GM18507 (cell line): ENCODE measurements at places on chromosomes 11 and 22.

DNA sequence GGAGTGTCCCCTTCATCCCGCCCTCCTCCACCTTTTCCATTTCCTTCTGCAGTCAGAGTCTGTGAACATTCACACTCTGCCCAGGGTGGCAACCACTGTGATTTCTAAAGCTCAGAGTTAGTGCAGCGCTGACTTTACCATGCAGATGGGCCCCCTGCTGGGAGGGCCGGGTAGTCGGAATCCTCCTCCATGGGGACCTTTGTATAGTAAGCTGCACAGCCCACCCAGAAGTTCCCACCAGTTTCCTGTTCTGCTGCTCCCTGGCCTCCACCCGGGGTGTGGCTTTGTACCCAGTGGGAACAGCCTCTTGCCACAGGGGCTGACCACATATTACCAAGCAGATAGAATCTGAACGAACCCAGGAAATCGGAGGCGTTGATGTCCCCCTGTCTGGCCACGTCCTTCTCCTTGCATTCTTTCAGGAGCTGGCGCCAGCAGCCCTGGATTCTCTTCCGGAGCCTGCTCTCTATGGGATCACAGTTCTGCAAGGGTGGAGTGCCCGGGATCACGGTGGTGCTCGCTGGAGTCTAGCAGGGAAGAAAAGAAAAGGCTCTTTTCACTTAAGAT is 125.3 kb downstream of the MPPED1 start:
- no peak for DNase-seq

DNA sequence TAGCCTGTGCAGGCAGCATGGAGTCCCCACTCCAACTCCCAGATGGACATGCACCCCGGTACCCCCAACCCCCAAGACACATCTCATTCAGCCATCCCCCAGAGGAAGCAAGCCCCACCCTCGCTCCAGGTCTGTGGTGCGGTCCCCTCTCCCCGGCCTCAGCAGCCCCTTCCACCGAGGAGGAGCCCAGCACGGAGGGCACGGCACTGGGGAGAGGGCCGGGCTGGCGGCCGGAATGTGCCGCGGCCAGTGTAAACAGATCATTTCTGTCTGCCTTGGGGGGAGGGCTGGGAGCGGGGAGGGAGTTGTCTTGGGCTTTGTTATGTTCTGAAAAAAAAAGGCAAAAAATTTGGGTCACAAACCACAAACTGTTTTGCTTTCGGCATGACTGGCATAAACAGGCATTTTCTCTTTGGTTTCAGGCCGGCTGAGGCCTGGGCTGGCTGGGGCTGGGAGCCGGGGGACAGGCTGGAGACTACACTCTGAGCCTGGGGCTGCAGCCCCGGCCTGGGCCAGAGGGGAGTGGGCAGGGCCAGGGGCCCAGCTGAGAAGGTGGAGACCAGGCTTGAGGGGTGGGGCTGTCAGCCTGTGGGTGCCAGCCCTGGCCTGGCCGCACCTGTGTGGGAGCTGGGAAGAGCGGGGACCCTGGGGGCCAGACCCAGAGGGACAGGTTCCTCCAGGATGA is 16.8 kb downstream of the IGF2 start:
- DNase-seq, result no peak

DNA sequence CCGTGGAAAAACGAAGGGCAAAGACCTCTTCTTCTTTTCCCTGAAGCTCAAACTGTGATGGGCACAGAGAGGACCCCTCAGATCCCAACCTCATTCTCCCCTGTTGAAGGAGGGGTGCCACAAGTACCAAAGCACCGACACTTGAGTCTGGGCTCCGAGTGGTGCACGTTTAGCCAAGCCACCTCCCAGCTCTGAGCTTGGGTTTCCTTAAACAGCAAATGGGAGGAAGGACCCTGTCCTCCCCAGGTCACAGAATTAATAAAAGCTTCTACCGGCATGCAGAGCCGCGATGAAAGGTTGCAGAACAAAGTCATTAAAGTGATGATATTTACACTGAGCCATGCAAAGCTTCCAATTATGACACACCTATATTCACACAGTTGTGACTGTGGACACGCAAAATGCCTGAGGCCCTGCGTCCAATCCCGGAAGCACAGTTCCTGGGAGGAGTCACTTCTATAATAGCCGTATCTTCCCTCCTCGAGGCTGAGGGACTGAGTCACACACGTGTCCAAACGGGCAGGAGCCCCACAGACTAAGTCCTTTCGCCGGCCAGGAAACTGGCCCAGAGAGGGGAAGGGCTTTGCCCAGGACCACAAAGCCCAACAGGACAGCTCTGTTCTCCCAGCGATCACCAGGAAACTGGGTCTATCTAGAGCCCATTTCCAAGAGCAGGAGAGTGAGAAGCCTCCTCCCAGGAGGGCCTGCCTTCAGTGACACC is 922 bp upstream of the CSNK1E start:
- DNase-seq, result no peak

GRCh38 chr11:129320494-129320893 is 55.2 kb upstream of the BARX2 start:
- DNase-seq, result no peak

DNA sequence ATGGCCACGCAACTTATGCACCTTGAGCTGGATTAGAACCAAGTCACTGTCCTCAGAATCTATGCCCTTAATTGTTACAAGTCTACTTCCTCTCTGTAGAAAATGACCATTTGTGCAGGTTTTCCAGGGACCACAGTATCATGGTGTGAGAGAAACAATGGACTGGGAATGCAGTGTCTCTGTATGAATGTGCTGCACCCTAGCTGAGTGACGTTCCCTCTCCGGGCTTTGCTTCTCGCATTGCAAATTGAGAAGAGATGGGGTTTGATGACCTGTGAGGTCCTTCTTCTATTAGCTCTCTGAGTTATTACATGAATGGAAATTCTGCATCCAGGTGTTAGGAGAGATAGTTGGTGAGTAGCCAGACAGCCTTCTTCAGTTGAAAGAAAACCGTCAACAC is 1052.3 kb downstream of the NTM start:
- DNase-seq, result no peak

GRCh38 chr11:123559523-123559955 is 94.9 kb downstream of the SCN3B start:
- DNase-seq, result no peak

DNA sequence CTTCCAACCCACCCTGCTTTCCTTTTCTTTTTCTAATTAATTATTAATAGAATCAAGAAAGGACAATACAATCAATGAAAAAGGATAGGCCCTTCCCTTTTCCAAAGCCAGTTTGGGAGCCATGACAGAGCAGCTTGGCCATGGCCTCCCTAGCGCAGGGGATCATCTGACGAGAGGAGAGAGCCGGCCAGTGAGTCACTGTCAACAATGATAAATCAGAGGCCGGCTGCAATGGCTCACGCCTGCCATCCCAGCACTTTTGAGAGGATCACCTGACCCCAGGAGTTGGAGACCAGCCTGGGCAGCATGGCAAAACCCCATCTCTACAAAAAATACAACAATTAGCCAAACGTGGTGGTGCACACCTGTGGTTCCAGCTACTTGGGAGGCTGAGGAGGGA is 27.5 kb upstream of the KRTAP5-7 start:
- no peak for DNase-seq

GRCh38 chr11:122751292-122752070 is 86.8 kb upstream of the CRTAM start:
- no peak for DNase-seq

DNA sequence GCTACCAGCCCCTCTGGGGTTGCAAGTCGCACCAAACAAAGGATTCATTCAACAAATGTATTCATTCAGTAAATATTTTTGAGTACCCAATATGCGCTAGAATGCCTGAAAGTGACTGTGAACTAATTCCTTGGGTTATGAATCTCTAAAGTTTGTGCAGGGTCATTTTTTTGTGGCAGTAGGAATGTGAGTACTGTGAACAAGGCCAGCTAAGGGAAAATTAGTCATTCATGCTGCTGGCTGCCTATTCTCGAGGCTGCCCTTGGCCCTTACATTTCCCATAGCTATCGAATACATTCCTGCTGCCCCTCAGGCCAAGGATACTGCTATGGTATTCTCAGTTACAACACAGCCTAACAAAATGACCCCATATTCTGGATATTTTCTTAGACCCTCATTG is 141.6 kb downstream of the TRPC6 start:
- DNase-seq, result no peak

DNA sequence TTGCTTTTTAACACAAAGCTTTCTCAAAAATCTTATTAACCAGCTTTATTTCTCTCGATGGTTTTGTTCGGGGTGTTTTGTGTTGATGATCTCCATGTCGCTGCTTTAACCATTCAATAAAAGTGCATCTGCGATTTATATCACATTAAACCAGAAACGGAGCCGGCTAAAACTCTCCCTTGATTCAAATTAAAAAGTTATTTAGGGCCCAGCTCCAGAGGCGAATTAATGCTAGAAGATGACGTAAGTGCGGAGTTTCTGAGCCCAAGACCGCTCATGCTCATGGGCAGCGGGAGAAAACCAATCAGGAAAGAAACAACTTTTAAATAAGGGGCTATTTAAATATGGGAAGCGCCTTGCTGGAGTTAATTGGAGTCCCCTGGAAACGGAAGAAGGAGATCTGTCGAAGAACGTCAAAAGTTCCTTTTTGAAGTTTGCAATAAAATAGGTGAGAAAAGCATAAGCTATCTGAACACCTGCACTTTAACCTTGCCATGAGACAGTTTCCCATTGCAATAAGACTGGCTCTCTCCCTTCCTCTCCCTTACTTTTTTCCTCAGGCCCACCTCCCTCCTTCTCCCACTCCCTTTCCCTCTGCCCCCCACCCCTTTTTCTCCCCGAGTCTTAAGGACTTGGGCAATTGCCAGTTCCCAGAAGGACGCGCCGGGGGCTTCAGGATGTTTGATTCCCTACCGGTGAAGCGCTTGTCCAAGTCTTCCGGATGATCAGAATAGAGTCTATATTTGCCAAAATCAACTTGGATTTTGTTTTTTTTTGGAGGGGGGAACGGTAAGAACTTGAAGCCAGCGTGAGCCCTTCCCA is 1.9 kb upstream of the DBX1 start:
- DNase-seq, result no peak

DNA sequence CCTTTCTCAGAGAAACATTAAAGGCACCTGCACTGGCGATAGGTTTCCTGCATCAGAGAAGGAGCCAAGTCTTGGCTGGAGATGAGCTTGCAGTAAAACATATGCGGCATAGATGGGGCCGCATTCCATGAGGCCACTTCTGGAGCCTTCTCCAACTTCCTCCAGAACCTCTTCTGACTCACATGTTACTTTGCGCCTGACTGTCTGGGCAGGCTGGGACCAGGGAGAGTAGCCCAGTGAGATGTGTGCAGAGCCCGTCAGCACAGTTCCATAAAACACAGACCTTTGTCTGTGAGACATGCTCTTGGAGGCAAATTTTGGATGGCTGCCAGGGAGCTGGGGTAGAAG is 55.4 kb upstream of the BID start:
- DNase-seq, result no peak

DNA sequence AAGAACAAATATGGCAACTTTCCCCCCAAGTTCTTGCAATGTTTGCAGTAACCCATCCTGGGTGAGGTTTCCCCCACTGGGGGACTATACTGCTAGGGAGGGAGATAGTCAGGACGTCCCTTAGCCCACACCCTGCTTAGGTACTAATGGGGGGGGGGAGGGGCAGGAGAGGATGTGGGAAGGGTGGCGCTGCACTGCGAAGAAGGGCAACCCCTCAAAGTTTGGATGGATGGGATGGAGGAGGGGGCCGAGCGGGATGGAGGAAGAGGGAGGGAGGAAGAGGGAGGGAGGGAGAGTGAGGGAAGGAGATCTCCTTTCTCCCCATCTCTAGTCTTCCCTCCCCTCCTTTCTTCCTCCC is 100.6 kb upstream of the HSD17B12 start:
- DNase-seq, result no peak

DNA sequence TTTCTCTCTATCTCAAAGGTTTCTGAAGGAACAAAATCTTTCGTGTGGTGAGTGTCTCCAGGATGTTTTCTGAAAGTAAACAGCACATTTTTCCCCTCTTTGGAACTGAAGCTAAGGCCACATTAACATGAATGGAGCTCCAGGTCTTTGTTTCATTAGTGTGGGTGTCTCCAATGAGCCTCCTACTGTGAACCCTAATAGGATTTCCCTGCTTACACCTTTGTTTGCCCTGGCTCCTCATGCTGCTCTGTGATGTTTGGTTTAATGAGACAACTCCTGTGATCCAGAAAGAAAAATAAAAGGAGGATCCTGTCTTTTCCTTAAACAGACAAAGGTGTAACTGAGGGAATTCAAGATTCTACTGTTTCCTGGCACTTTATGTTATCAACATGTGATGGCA is 76.9 kb upstream of the SLC6A5 start:
- DNase-seq, result no peak
